ENCODE measurements at places on chromosomes 11 and 22. TPM values are rescaled to one million over a fixed set of nuclear protein-coding genes. Genes with fewer than 3 reads are reported as not detected.

DNA sequence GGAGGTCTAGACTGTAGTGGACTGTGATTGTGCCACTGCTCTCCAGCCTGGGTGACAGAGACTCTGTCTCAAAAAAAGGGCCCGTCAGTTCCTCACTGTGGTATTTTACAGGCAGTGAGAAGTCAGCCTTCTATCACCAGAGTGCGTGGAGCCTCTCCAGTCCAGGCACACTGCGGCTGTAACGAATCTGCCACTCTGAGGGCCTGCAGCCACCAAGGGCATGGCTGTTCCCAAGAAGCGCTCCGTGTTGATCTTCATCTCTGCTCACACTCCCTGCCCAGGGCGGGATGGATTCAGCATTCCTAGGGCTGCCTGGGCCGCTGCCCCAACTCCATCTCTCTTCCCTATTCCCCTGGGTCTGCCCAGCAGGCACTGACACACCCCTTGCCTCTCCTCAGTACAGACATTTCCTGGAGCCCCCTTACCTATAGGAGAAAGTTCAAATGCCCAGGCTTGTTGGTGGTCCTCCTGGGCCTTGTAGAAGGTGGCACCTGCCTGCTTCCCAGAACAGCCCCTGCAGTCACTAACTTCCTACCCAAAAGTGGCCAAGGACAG, 148.4 kb downstream of the CACNA1I start:
- no peak for DNase-seq

DNA sequence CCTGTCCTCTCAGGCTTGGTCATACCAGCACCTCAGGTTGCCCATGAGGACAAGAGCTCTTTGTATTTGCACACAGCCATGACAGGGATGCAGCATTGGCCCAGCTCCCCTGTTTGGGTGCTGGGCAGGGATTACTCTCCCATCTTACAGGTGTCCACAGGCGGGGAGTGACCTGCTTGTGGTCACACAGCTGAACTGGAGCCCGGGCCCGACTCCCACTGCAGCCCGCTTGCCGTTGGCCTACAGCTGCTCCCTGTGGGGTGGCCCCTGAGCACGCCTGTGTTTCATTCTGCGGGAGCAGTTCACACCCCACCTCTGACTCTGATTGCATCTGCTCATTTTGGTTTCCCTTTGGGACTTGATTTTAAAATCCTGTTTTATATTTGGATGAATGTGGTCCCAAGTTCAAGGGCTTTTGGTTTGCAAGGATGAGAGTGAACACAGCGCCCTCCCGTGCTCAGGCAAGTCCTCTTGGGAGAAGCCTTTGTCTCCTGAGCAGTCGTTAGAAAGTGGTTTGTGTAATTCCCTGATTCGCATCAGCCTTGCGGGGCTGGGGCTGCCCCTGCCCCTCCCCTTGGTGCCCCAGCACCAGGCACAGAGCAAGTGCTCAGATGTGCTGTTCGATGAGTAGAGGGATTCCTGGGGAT, 9.3 kb downstream of the PICK1 start:
- no peak for DNase-seq

- no peak for DNase-seq
These were observed 30.5 kb downstream of the LARGE1 start for GRCh38 chr22:33889748-33890147.

DNA sequence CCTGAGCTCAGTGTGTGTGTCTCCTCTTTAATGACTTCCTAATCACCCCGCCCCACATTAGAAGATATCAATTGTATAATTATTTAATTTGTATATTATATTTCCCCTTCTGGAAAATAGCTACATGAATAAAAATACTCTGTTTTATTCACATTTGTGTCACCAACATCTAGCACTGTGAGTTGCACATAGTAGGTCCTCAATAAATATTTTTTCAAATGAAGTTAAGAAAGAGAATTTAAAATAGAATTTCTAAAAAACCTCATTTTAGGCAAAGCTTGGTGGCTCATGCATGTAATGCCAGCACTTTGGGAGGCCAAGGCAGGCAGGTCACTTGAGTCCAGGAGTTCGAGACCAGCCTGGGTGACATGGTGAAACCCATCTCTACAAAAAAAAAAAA, 59.7 kb downstream of the FAM83F start:
- DNase-seq: no peak

GRCh38 chr11:111532365-111532709, 8.2 kb upstream of the LAYN start:
- DNase-seq: no peak

A4GALT gene
- polyA plus RNA-seq: 2.2 TPM

GRCh38 chr11:120215634-120216033, 4.8 kb downstream of the OAF start:
- no peak for DNase-seq

GRCh38 chr11:104897891-104898684, at the start of gene CASP12:
Gene CASP12 (minus strand): TSS chr11:104898460.
- no peak for DNase-seq

GRCh38 chr11:68455485-68455884, 5.1 kb upstream of the PPP6R3 start:
- no peak for DNase-seq

- no peak for DNase-seq
These were observed 4.6 kb downstream of the SYT12 start for GRCh38 chr11:67027483-67027930.

All from GM12878 (cell line).